ENCODE measurements at places on chromosomes 2 and 18. TPM values are rescaled to one million over a fixed set of nuclear protein-coding genes. Genes with fewer than 3 reads are reported as not detected.

SH3BP4 gene
- total RNA-seq: 29.9 TPM

DNA sequence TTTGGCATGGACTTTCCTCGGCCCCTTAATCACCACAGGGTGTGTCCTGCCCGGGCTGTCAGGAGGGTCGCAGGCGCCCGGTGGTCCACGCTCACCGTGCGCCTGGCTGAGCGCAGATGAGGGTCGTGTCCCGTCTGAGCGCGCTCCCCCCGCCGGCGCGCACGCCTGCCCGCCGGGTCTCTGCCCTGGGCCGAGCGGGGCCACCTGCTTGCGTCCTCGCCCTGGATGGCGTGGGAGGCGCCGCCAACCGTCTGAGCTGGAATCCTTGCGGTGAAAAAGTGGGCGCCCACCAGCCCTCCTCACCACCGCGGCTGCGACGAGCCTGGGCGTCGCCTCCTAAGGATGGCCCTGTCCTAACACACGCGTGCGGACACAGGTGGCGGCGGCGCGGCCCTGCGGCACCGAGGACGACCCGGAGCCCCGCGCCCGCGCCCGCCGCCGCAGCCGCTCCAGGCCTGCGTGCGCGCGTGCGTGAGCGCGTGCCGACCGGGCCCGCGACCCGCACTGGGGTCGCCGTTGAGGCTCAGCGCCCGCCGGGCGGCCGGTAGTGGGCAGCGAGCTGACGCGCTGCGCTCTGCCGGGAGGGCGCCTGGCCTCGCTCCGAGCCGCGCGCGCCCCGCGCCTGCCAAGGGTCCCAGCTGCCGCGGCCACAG is 126.6 kb downstream of the ARHGEF4 start:
- no peak for DNase-seq

DNA sequence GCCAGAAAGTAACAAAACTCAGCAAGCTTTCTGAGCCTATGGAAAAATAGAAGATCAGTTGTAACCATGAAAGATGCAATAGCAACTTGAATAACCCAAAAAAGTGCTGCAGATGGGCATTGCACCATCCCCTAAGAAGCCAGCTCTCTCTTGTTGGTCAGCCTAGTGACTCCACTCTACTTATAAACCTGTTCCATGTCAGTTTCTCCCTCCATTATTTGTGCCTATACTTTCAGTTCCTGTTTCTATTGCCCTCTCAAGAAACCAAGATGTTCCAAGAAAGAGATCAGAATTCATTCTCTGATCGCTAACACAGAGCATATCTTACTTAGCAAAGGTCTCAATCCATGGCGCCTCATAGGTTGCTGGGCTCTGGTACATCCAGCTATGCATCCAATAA is 170.3 kb upstream of the MAP2 start:
- DNase-seq: no peak

FIGN gene
- total RNA-seq: under 0.01 TPM

CCDC88A gene
- 47.1 TPM for total RNA-seq

DNA sequence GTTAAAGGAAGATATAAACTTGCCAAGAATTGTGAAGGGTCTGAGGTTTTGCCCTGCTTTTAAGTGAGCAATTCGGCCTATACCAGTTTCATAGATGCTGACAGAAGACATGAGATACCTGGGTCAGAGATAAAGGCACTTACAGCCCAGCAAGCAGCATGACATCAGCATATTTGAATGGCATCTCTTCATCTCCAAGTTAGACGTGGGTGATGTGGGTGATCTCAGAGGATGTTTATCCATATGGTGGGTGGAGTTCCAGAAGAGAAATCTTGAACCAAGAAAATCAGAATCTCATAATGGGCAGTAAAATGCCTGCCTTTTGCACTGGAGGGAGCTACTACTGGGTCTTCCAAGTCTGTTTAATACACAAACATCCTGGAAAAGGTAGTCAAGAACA is 44.7 kb downstream of the GYPC start:
- no peak for DNase-seq

DES gene
- total RNA-seq: not detected

CXXC1 gene
- total RNA-seq: 86.4 TPM
